Activated effector memory CD4-positive, alpha-beta T cell treated with Interleukin-2 at 50 U/mL for 16 hours (primary cell): ENCODE measurements at places on chromosomes 2 and 18.

GRCh38 chr2:197675711-197676188 is 363 bp upstream of the RFTN2 start:
- DNase-seq = no peak

DNA sequence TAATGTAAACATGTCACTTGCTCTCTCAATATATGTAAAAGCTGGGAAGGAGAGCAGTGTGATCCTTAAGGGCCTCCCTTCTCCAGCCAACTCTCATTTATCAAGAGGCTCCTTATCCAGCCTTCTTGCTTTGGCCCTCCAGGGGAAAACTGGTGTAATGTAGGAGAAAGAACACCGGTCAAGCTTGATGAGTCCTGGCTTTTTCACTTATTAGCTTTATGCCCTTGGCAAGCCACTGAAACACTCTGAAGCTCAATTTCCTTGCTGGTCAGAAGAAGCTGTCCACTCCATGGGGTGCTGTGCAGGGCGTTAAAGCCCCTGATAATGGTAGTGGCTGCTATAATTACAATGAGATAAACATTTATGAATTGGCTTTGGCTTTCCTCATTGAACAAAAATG is 251.2 kb upstream of the RBBP8 start:
- DNase-seq = no peak

GRCh38 chr18:54210463-54210862 is 14.0 kb downstream of the MBD2 start:
- DNase-seq = no peak

DNA sequence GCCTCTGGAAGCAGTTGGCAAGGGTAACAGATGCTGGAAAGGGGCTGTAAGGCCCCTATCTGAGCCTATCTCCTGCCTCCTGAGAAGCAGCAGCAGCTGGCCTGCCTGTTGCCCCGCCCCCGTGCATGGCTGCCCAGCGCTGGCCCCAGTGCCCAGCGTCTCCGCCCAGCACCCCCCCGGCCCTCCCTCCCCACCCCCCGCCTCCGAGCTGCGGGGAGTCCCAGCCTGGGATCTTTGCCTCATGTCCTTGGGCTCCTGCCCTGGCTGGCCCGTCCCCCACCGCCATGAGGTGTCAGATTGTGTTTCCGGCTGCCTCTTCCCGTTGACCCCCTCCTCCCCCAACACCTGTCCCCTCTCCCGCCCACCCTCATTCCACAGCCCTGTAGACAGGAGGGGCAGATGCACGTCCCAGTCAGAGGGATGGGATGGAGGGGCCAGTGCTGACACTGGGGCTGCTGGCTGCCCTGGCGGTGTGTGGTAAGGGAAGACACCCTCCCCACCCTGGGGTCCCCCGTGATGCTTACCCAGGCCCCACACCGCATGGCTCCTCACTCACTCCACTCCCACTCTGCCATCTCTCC is at the start of gene CHRND:
Gene CHRND (plus strand): TSS at position 370 of the 581 bp plus-strand sequence. CDS start 56 bp downstream, at position 426.
- no peak for DNase-seq

DNA sequence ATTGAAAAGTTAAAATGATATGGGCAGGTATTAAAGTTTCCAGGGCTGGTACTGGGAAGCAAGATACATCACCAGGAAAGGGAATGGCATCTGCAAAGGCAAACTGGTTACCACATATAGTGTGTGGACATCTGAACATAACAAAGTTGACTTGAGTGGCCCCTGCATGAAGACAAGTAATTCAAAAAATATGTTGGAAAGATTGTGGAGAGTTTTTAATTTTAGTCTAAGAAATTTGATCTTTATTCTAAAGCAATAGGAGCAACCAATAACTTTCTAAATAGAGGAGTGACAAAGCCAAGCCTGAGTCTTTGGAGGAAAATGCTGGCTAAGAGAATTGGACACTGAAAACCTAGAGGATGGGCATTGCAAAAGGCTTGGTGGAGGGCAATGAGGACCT is 278.2 kb downstream of the ALK start:
- no peak for DNase-seq

DNA sequence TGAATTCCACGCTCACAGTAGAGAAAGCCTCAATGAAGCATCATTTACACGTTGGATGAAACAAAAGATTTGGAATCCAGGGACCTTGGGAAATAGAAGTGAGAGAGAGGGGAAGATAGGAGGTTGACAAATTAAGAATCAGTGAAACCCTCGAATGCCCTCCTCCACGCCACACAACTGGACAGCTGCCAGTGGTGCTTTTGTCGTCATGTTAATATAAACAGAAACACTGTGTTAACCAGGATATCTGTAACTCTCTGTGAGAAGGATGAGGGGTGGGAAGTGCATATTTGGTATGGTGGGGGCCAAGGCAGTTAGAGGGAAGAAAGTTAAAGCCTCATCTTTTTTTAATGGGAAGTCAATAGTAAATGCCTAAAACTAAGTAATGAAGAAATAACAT is 108.7 kb downstream of the GFPT1 start:
- no peak for DNase-seq

DNA sequence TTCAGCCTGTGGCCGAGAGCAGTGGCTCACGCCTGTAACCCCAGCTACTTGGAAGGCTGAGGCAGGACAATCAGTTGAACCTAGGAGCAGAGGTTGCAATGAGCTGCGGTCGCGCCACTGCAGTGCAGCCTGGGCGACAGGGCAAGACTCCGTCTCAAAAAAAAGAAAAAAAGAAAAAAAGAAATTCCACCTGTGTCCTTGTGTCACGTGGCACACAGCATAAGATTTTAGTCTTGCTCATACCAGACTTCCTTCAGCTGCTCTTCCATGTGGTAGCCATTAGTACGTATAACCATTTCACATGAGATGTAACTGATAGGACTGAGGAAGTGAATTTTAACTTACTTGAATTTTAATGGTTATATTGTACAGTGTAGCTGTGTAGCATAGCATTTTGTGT is 4.0 kb downstream of the NOP58 start:
- DNase-seq = no peak

GRCh38 chr2:154882725-154883124 is 184.2 kb downstream of the KCNJ3 start:
- DNase-seq = no peak

DNA sequence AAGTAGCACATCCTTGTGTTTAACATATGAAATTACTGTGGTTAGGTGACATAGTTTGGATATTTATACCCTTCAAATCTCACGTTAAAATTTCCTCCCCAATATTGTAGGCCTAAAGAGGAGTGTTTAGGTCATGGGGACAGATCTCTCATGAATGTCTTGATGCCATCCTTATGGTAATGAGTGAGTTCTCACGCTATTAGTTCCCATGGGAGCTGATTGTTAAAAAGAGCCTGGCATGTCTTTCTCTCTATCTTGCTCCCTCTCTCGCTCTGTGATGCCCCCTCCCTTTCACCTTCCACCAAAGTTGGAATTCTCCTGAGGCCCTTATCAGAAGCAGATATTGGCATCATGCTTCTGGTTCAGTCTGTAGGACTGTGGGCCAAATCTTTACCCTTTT is 660.1 kb downstream of the ADCYAP1 start:
- DNase-seq = no peak

GRCh38 chr2:198309673-198310280 is 505.4 kb downstream of the PLCL1 start:
- peak; percentile 26 for DNase-seq
